ENCODE measurements at places on chromosomes 5 and 9.

DNA sequence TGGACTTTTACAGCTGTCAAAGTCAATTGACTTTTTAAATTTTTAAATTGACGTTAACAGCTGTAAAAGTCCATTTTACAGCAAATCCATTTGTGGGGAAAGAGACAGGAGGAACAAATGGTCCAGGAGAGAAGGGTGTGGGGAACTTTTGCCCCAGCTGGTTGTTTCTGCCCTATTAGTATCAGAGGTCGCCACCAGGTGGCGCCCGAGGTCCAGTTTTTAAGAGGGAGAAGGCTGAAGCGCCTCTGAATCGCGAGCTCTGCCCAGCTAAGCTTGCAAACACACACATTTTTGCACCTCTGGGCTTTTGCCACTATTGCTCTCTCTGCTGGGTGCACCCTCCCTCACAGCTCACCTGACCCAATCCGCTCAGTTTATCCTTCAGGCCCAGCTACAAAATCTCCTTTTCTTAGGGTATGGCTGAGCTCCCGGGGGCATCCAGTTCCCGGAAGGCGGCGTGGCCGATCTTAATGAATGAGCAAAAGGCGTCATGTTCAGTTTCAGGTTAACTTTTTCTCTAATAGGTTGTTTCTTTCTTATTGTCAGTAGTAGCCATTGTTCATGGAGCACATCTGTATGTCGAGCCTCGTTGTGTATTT, 6.3 kb upstream of the TTLL11 start:
- DNase-seq = peak; percentile 85

DNA sequence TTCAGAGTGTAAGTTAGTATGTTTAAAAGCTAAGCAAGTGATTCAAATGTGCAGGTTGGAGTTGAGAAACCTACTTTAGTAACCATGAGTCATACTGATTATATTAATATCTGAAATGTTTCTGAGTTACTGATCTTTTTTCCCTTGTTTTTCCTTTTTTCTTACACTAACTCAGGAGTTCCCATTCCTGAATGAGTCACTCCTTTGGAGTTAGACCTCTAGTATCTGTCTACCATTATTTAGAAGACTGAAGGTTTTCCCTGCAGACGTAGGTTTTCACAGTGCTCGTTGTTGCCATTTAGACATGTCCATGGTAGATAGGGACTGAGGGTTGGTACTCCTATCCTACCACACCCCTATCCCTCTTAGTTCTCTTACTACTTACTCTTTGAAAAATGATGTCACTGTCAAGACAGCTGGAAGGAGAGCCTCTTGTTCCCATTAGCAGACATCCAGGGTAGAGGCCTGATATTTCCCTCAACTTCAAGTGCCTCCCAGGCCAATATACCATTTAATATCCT, 20.2 kb downstream of the OCLN start:
- no peak for DNase-seq

DNA sequence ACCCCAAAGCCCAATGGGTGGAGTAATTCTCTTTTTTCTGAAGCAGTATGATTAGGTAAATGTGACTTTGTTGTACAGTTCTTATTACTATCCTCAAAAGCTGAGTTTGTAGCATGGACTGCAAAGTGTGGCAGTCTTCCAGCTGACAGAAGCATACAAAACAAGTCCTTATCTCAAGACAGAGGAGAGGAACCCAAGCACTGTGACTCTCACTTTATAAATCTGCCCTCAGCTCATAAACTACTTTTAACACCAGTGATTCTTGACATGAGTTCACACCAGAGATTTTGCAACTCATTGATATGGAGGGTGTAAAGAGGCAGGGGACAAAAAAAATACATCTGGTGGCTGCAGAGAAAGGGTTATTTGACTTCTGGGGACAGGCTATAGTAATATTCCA, 251.6 kb downstream of the NTRK2 start:
- DNase-seq = no peak

DNA sequence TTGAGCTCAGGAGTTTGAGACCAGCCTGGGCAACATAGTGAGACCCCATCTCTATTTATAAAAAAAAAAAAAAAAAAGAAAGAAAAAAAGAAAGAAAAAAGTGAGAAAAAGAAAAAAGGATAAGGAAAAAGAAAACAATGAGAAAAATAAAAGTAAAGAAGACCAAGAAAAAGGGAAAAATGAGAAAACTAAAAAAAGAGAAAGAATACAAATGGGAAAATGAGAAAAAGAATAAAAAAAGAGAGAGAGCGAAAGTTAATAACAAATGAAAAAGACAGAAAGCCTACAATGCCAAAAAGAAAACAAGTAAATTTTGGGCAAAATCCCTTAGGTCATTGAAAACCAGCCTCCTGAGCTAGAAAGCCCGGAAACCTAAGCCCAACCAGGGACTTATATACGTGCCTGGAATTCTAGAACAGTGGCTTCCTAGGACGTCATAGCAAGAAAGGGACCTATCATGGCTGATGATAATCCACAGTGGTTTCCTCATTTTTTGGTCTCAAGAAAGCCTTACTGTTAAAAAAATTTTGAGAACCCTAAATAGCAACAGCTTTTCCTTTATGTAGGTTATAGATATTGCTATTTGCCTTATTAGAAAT, 131.7 kb upstream of the CLINT1 start:
- no peak for DNase-seq

GRCh38 chr5:8765886-8766285, 780.0 kb downstream of the SEMA5A start:
- no peak for DNase-seq

GRCh38 chr5:73596705-73597328, 29.2 kb upstream of the ARHGEF28 start:
- DNase-seq = no peak

- DNase-seq = no peak
Measured at GRCh38 chr9:115057559-115057958, 60.4 kb downstream of the TNC start.

- no peak for DNase-seq
Measured at GRCh38 chr5:111461934-111462333, 50.4 kb downstream of the STARD4 start.

DNA sequence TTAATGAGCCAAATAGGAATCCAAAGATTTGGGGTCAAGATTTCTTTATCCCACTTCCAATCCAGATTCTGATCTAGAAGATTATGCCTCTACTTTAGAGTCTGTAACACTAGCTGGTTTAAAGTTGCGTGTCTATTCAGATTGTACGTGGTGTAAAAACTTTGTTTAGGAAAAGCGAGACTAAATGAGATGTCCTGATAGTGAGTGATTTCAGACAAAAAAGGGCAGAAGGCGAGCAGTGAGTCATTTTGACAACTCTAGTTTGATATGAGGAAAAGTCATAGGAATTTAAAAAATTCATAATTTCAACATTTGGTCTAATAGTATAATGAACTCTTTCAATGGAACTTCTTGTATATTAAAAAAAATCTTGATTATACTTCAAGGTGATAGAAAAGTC, 119.6 kb upstream of the KLF9 start:
- no peak for DNase-seq

DNA sequence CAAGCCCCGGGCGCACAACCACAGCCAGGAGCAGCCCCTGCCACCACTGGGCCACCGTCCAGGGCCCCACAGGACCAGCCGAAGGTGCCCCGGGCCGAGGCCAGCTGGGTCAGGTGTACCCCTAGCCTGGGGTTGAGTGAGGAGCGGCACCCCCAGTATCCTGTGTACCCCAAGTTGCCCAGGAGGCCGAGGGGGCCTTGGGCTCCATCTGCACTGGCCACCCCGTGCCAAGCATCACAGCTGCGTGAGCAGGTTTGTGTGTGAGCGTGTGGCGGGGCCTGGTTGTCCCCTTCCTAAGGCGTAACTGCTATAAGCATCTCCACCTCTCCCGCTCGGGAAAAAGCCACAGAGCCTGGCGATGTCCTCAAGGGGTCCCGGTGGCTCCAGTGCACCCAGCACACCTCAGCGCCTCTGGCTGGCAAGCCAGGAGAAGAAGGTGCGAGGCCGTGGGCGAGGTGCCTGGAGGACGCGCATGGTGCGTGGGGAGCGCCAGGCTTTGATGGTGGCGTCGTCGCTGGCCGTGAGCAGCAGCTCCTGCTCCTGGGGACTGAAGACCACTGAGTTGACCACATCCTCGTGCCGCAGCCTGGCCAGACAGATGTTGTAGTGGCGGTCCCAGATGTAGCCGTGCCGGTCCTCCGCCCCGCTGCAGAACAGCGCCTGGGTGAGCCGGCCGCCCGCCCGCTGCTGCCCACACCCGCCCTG, 3.9 kb downstream of the FBXW5 start:
- no peak for DNase-seq

DNA sequence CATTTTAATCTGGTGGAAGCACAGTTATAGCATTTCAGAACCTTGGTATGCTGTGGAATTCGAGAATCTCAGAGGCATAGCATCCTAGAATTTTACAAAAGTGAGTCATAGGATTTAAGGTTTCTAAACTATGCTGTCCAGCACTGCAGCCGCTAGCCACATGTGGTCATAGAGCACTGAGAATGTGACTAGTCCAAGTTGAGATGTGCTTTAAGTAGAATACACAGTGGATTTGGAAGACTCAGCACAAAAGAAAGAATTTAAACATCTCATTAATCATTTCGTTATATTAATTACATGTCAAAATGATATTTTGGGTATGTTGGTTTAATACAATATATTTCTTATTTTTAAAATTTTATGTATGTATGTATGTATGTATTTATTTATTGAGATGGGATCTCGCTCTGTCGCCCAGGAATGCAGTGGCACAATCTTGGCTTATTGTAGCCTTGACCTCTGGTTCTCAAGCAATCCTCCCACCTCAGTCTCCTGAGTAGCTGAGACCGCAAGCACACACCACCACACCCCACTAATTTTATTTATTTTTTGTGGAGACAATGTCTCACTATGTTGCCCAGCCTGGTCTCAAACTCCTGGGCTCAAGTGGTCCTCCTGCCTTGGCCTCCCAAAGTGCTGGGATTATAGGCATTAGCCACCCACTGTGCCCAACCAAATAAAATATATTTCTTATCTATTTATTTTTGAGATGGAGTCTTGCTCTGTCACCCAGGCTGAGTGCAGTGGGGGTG, 20.4 kb upstream of the RPS14 start:
- no peak for DNase-seq

DNA sequence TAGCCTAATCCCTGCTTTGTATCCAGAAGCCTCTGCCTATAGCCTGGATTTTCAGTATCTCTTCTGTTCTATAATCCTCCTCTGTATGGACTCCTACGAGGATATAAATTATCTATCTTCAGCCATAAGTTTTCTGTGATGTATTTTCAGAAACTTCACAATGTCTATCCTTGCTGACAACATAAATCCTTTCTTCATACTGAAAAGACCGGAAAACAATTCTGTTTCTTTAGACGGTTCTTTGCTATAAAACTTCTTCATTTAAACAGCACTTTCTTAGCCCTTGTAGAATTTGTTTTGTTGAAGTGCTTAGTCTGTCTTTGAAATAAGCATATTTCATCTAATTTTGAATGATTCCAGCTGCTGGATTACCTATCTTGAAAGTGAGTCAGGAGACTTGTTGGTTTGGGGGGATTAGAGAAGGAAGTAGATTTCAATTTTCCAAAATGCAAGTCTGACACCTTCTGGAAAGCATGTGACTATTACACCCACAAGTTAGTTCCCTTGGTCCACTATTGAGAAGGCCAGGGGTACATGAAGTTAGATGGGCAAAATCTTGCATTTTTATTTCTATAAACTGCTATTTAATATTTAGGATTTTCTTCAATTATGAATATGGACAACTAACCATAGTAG, 96.3 kb upstream of the RANBP3L start:
- DNase-seq = no peak

DNA sequence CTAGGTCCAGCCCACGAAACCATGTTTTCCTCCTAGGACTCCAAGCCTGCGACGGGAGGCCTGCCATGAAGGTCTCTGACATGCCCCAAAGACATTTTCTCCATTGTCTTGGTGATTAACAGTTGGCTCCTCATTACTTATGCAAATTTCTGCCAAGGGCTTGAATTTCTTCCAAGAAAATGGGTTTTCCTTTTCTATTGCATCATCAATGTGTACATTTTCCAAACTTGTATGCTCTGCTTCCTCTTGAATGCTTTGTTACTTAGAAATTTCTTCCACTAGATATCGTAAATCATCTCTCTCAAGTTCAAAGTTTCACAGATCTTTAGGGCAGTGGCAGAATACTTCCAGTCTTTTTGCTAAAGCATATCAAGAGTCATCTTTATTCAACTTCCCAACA, 1792.7 kb upstream of the CDH9 start:
- DNase-seq = no peak

DNA sequence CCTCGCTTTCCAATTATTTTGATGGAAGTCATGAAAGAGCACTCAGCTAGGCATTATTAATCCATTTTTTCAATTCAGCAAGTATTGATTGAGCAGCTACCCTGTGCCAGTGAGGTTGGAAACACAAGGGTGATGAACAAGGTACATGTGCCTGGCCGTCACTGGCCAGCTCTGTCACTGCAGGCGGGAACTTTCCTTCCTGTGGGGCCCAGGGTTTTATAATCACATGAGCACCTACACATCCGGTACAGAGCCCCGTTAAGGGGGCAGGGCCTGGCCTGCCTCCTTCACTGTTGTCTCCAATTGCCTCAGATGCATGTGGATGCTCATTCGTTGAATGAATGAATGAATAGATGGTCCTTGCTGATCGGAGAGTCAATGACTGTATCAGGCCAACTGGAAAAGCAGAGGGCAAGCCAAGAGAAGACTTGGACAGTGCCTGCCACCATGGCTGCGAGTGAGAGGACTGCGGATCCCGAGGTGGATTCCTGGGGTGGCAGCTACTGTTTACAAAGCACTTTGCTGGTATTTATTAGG, 55.9 kb upstream of the KCNMB1 start:
- DNase-seq = no peak

DNA sequence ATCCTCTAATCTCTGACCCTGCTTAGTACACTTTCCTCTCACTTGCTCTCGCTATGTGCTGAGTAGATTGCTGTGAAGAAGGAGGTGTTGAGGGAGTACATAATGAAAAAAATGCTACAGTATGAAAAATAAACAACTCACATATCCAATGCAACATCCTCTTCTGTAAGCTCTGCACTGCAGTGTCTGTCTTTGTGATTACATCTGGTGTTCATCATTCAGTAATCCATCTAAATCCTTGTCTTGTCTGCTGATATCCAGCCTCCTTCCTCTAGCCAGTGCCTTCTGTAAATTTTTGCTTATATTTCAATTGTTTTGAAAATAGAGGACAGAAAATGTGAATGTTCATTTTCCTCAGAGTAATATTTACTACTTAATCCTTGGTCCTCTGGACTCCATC, 57.4 kb upstream of the CDH12 start:
- DNase-seq = no peak

DNA sequence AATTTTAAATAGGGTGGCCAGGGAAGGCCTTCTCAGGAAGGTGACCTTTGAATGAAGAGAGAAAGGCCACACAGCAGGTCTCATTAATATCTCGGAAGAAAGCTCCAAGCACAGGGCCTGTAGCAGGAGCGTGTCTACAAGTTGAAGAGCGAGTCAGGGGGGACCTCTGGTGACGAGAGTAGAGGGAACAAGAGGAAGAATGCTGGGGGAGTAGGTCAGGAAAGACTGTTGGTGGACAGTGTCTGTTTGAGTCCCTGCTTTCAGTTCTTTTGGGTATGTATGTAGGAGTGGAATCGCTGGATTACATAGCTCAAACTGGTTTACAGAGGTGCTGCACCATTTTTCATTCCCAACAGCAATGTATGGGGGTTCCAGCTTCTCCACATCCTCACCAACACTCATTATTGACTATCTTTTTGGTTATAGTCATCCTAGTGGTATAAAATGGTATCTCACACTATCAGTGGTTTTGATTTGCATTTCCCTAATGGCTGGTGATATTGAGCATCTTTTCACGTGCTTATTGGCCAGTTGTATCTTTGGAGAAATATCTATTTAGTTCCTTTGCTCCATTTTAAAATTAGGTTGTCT, 55.8 kb downstream of the NUP214 start:
- no peak for DNase-seq

Data from heart right ventricle (tissue), 16 donors.